ENCODE measurements at places on chromosomes 6 and 20. TPM values are rescaled to one million over a fixed set of nuclear protein-coding genes. Genes with fewer than 3 reads are reported as not detected.

DNA sequence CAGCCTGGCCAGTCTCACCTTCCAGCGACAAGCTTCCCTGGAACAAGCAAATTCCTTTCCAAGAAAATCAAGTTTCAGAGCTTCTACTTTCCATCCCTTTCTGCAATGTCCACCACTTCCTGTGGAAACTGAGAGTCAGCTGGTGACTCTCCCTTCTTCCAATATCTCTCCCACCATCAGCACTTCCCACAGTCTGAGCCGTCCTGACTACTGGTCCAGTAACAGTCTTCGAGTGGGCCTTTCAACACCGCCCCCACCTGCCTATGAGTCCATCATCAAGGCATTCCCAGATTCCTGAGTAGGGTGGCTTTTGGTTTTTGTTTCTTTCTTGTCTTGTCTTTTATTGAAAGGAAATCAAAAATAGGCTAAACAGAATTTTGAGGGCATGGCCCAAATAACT is 24.3 kb downstream of the MYCT1 start:
- H3K27ac ChIP-seq, result no peak overlapping the region
- H3K4me1 ChIP-seq, result no peaks in the 10 kb centered on the region
- H3K36me3 ChIP-seq, result no peaks in the 10 kb centered on the region
- no peaks in the 10 kb centered on the region for H3K27me3 ChIP-seq
- no peak for DNase-seq
- no peak overlapping the region for H3K4me3 ChIP-seq

GRCh38 chr20:11112832-11113231 is 439.0 kb upstream of the JAG1 start:
- H3K36me3 ChIP-seq, result no peaks in the 10 kb centered on the region
- no peak overlapping the region for H3K27ac ChIP-seq
- no peaks in the 10 kb centered on the region for H3K27me3 ChIP-seq
- H3K4me1 ChIP-seq, result no peaks in the 10 kb centered on the region
- no peak for DNase-seq

- no peak for DNase-seq
- no peaks in the 10 kb centered on the region for H3K27me3 ChIP-seq
- no peaks in the 10 kb centered on the region for H3K36me3 ChIP-seq
- no peak overlapping the region for H3K4me3 ChIP-seq
- H3K27ac ChIP-seq, result no peak overlapping the region
Measured at GRCh38 chr6:166598441-166599138, 12.1 kb upstream of the RAMACL start.

The MAPK13 gene
- total RNA-seq, result 12.3 TPM

The CRISP3 gene
- not detected for total RNA-seq

The MMP24 gene
- 24.5 TPM for total RNA-seq

GRCh38 chr6:23446469-23446967 is 679.5 kb upstream of the NRSN1 start:
- no peaks in the 10 kb centered on the region for H3K27me3 ChIP-seq
- no peaks in the 10 kb centered on the region for H3K36me3 ChIP-seq
- peak; percentile 42 for DNase-seq
- H3K4me3 ChIP-seq, result no peak overlapping the region
- no peaks in the 10 kb centered on the region for H3K4me1 ChIP-seq

The BANF2 gene
- total RNA-seq, result not detected

DNA sequence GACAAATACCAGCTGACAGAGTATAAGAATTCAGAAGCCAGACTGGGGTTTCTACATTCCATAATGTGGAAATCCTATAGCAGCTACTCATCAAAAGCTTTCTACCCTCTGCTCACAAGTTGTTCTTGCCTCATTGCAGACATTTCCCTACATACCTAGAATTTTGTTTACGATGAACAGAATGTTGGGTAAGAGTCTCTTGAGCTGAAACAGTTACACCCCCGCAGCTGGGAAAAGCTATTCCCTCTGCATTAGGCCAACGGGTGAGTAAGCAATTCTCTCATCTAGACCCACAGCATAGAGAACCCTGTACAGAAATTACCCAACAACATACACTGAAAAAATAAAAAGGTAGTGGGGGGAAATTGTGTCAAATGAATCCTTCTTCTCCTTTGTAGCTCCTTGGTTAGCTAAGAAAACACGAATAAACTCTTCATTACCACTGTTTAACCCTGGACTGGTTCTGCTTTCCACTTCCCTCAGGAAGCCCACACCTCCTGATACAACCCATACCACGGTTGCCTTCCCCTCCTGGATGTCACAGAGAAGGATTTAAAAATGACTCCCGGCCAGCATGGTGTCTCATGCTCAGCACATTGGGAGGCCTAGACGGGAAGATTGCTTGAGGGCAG is 215.0 kb upstream of the SHLD1 start:
- no peaks in the 10 kb centered on the region for H3K4me1 ChIP-seq
- no peak overlapping the region for H3K27ac ChIP-seq
- no peak overlapping the region for H3K4me3 ChIP-seq

The CRIP3 gene
- total RNA-seq, result 18.8 TPM

- DNase-seq, result no peak
- H3K4me1 ChIP-seq, result no peaks in the 10 kb centered on the region
- no peak overlapping the region for H3K27ac ChIP-seq
Measured at GRCh38 chr6:132832891-132833290, 18.5 kb downstream of the RPS12 start.

The RUNX2 gene
- total RNA-seq, result 1.7 TPM

GRCh38 chr6:74312081-74312480 is 616.1 kb downstream of the CD109 start:
- no peaks in the 10 kb centered on the region for H3K36me3 ChIP-seq
- H3K27ac ChIP-seq, result no peak overlapping the region
- H3K4me1 ChIP-seq, result no peaks in the 10 kb centered on the region
- no peak overlapping the region for H3K4me3 ChIP-seq
- DNase-seq, result no peak
- no peaks in the 10 kb centered on the region for H3K27me3 ChIP-seq

DNA sequence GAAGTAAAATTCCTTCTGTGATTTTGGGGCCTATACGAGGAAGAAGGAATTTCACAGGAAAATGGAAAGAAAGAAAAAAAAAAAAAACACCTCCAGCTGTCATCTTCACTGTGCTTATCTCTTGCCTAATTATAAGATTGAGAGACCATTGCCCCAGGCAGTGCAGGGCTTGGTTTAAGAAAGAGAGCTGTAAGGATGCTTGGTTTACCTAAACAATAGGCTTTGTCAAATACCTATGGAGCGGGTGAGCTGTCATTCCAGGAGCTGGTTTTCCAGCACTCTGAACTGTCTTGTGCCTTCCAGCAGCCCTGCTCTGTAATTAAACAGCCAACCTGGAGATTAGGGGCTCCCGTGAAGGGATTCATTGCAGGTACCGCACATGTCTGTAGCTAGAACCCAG is 137.8 kb downstream of the EDN3 start:
- H3K4me3 ChIP-seq, result no peak overlapping the region
- no peak overlapping the region for H3K27ac ChIP-seq
- H3K27me3 ChIP-seq, result no peaks in the 10 kb centered on the region
- no peaks in the 10 kb centered on the region for H3K36me3 ChIP-seq
- DNase-seq, result no peak
- no peaks in the 10 kb centered on the region for H3K4me1 ChIP-seq

The PFDN6 gene
- 62.2 TPM for total RNA-seq

DNA sequence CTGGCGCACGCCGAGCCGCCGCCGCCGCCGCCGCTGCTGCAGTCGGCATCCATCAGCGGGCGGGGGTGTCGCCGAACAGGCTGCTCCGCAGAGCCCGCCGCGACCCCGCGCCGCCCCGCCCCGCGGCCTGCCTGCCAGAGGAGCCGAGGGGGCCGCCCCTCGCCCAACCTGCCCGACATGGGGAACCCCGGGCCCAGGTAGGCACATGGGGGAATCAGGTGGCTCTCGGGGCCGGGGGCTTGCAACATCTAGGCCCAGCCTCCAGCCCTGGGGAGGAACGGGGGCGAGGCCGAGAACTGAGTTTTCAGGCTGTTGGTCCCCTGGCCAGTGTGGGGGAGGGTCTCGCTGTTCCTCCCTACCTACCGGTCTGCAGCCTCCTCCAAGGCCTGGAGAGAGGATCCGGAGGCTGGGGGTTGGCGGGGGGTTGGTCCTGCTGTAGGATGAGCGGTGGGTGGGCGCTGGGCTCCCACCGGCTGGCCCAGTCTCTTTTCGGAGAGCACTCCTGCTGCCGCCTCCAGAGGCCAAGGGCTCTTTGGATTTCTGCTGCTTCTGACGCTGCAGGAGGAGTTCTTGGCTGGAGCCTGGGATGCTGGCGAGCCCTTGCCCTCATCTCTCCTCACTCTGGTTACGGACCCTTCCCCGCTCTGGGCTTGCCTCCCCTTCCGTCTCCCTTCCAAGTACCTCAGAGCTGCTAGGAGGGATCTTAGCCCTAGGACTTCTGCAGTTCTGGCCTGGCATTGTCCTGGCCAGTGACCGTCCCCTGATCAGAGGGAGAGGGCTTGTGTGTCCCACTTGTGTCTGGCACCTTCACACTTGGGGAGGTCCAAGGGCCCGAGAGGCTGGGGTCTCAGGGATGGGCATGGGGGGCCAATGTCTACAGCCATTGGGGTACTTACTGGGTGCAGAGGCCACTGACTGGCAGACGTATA is at the start of gene EPB41L1:
TSS of gene EPB41L1 (plus strand) at position 41 of the 929 bp plus-strand sequence. CDS start 19,038 bp downstream, outside the sequence.
- H3K4me3 ChIP-seq, result peak within 1 kb of the TSS; percentile 86
- peaks cover 15% of the 10 kb centered on the region for H3K4me1 ChIP-seq
- H3K36me3 ChIP-seq, result no peaks in the 10 kb centered on the region

DNA sequence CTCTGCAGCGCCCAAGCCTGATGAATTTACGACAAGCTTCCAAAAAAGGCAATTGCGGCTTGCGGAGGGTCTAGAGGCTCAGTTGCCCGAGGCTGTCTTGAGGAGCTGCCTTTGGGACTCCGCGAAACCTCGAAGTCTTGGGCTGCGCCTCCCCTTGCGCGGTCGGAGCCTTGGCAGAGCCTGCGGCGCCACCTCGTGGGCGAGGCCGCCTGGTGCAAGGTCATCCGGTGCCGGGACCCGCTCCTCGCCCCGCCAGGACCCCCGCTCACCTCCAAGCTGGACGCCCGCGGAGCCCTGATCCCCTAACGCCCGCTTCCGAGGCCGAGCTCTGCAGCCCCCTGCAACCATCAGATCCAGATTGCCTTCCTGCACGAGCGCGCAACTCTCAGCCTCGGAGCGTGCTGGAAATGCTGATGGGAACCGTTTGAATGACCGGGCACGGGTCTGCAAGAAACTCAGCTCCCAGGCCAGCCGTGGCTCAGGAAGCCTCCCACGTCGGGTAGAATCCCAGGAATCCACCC is 14.9 kb upstream of the FAM210B start:
- H3K27ac ChIP-seq, result no peak overlapping the region
- peaks cover 14% of the 10 kb centered on the region for H3K4me1 ChIP-seq
- H3K4me3 ChIP-seq, result peak overlapping the region; percentile 47
- DNase-seq, result peak; percentile 84
- no peaks in the 10 kb centered on the region for H3K36me3 ChIP-seq

DNA sequence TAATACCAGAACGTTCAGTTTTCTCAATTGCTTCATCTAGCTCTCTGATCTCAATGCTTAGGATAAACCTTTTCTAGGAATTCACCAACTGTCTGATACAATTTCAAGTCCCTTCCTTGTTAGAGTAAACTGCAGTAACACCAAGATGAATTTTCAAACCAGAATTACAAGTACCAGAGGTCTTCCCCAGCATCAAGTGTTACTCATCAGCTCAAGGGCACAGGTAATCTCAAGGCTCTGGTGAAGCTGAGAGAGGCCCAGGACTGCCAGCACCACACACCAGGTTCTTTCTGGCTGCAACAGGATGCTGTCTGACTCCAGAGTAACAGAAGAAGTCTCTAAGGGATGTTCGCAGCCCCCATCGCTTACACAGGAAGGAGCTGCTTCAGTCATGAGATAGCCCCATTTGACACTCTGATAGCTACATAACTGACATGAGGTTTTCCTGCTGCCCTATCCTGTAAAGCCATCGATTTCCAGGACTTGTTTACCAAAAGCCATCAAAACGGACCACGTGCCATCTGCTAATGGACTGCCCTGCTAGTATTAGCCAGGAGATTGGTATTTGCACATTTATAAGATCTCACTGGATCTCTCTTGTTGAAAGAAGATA is 549.4 kb downstream of the UTRN start:
- H3K27me3 ChIP-seq, result no peaks in the 10 kb centered on the region
- DNase-seq, result no peak
- no peaks in the 10 kb centered on the region for H3K4me1 ChIP-seq
- H3K27ac ChIP-seq, result no peak overlapping the region
- H3K36me3 ChIP-seq, result no peaks in the 10 kb centered on the region

The RNF114 gene
- total RNA-seq, result 279 TPM

The ADAM33 gene
- total RNA-seq, result 4.0 TPM

DNA sequence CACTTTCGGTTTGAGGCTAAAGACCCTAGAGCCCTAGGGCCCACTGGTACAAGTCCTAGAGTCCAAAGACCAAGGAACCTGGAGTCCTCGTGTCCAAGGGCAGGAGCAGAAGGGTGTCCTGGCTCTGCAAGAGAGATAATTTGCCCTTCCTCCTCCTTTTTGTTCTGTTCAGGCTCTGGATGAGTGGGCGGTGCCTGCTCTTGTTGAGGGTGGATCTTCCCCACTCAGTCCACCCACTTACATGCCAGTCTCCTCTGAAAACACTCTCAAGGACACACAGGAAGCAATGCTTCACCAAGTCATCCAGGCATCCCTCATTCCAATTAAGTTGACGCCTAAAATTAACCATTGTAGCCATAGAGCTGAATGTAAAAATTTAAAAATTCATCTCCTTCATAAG is 102.1 kb downstream of the UST start:
- H3K36me3 ChIP-seq, result no peaks in the 10 kb centered on the region
- H3K4me1 ChIP-seq, result peaks cover 24% of the 10 kb centered on the region
- H3K27me3 ChIP-seq, result no peaks in the 10 kb centered on the region
- no peak overlapping the region for H3K4me3 ChIP-seq
- H3K27ac ChIP-seq, result no peak overlapping the region

The EPB41L2 gene
- 65.9 TPM for total RNA-seq

GRCh38 chr6:8764733-8765132 is 329.4 kb upstream of the SLC35B3 start:
- H3K4me3 ChIP-seq, result no peak overlapping the region
- no peaks in the 10 kb centered on the region for H3K27me3 ChIP-seq
- no peak for DNase-seq
- H3K4me1 ChIP-seq, result peaks cover 3% of the 10 kb centered on the region

DNA sequence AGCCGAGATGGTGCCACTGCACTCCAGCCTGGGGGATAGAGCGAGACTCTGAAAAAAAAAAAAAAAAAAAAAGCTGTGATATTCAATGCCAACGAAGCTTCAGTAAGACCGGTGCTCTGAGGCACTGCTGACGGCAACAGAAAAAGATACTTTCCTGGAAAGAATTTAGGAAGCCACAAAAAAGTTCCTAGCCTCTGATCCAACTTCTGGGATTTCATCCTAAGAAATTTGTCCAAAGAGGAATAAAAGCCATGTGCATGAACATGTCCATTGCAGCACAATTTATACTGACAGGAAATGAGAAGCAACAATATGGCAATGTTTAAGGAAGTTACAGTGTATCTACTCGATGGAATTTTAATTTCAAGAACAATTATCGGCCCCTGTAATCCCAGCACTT is 24.5 kb upstream of the CARMIL1 start:
- DNase-seq, result no peak
- no peak overlapping the region for H3K27ac ChIP-seq
- H3K4me1 ChIP-seq, result no peaks in the 10 kb centered on the region

All from GM23338 (cell line).